ENCODE measurements at places on chromosomes 4 and X.

GRCh38 chr4:51906167-51906958, 63.4 kb downstream of the DCUN1D4 start:
- no peak for DNase-seq

GRCh38 chr4:185099024-185099682, 43.9 kb upstream of the SLC25A4 start:
- DNase-seq, result no peak

DNA sequence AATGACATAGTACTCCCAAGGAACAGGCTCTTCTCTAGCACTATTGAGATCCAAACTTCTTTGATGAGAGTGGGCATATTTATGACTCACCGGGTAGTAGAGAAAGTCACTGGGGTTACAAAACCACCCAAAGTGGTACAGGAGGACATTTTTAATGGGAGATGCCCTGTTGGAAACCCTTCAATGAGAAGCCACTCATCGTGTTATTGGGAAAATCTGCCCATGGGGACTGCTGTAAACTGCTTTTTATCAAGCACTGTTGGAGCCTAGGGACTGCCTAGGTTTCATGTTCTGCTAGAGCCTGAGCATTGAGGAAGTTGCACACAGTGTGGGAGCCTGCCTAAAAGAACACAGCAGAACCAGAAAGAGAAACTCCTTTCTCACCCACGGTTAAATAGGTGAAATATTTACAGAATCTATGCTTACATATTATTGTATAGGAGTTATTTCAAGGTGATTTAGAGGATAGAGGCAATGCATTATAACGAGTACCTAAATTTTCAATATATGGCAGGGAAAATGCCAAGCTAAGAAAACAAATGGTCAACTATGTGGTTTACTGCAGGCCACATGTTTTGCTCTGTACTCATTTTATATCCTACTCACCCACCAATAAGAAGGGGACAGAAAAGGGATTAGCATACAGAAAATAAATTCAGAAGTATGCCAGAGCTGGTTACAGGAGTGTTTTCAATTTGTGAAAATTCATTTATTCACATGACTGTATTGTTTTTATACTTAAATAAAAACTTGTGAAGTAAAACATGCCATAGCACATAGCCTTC, 559.1 kb downstream of the FSTL5 start:
- no peak for DNase-seq

GRCh38 chr4:33013282-33013681, 2293.1 kb downstream of the PCDH7 start:
- DNase-seq, result no peak

Data from NCI-H1930 (cell line).